ENCODE measurements at places on chromosomes 3 and 15. TPM values are rescaled to one million over a fixed set of nuclear protein-coding genes. Genes with fewer than 3 reads are reported as not detected.

The TCF12 gene
- 96.2 TPM for total RNA-seq

The TJP1 gene
- total RNA-seq = 21.9 TPM

The STAC gene
- 28.3 TPM for total RNA-seq

- DNase-seq = no peak
Observed at GRCh38 chr3:4408958-4409357, 58.1 kb downstream of the SUMF1 start.

DNA sequence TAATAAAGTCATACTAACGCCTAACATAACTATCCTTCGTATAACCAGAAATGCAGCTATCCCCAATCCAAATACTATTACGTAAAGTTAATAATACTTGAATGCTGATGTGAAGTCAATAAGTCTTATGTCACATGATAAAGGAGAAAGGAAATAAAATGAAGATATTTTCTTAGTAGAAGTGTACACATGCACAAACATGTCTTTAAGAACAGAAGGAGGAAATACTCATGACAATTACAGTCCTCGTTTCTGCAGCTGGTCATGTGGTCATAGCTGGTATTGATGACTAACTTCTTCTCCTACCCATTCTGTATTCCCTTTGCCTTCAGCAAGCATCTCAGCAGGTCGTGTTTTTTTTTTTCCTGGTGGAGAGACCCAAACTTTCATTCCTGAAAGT, 244.3 kb downstream of the CHL1 start:
- no peak for DNase-seq
